ENCODE measurements at places on chromosomes 16 and 17.

GRCh38 chr17:42409523-42410318 lies 13.3 kb downstream of the CAVIN1 start:
- peak; percentile 84 for DNase-seq

- DNase-seq: no peak
Observed at GRCh38 chr16:87152221-87152755, 164.9 kb downstream of the C16orf95 start.

DNA sequence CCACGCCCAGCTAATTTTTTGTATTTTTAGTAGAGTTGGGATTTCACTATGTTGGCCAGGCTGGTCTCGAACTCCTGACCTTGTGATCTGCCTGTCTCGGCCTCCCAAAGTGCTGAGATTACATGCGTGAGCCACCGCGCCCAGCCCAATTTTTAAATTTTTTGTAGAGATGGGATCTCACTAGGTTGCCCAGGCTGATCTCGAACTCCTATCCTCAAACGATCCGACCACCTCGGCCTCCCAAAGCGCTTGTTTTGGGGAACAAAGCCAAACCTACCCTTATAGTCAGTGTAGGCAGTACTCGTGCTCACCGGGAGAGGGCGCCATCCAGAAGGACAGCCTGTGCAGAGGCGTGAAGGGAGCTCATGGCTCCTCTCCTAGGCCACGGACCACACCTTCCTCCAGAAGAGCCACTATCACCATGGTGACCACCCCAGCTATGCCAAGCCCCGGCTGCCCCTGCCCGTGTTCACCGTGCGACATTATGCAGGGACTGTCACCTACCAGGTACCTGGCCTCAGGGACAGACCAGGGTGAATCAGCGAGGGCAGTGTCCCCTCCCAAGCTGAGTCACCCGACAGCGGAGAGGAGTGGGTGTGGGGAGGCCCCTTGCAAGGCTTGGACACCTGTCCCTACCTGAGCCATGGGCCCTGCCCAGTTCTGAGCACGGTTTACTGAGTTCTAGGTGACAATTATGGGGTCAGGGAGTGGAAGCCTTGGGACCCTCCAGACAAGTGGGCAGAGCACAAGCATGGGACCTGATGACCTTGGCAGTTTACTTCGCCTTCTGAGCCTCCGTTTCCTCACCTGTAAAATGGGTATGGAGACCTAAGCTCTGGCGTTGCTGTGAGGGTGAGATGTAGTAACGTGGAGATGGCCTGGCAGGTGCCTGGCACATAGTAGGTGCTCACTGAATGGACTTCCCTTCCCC lies 13.7 kb downstream of the MYO15B start:
- peak; percentile 14 for DNase-seq

GRCh38 chr17:55334285-55334684 lies 69.5 kb downstream of the HLF start:
- peak; percentile 2 for DNase-seq

- DNase-seq: no peak
Observed at GRCh38 chr16:57993897-57994296, 6.6 kb downstream of the ZNF319 start.

DNA sequence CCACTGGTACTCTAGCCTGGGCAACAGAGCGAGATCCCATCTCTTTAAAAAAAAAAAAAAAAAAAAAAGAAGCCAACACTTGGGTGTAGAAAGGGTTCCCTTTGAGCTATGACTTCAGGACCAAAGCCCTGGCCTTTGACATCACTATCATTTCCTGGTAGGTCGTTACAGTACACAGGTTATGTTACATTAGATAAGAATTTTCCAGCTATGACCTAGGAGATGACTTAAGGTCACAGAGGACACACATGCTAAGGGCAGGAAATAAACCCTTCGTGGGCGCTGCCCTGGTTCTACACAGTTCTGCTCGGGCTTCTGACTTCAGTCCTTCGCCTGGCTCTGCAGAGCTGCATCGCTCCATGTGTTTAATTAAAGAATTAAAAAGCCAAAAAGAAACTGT lies 112.0 kb downstream of the ADCY9 start:
- DNase-seq: no peak

- DNase-seq: no peak
Observed at GRCh38 chr17:13437966-13438779, 163.6 kb downstream of the HS3ST3A1 start.

DNA sequence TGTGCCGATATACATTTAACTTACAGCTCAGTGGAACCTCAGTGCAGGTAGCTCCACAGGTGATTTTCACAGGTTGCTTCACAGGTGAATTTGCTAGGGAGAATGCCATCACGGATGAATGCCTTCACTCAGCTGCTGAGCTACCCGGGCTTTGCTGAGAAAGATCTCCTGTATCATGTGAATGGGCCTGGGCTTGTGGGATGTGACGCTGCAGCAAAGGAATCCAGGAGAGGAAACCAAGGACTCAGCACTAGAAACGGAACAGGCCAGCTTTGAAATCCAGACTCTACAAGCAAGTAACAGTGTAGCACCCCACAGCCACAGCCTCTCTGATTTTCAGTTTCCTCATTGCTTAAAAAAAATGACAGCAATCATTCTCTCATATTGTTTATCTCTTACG lies 271.4 kb upstream of the MAF start:
- no peak for DNase-seq

DNA sequence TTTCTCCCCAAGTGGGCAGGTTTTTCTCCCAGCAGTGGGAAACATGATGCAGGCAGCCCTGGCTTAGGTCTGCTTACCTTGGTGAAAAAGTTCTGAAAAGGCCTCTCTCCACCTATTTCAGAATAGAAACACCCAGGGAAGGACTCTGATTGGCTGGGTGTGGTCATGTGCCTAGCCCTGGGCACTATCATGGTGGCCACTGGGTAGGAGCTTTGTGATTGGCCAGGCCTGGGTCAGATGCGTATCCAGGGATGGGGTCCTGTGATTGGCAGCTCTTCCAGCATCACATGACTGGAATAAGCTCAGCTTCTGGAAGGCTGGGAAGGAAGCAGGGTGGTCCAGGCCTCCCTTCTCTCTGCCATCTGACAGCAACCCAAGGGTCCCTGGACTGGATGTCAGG lies 53.5 kb downstream of the ZDHHC7 start:
- no peak for DNase-seq

DNA sequence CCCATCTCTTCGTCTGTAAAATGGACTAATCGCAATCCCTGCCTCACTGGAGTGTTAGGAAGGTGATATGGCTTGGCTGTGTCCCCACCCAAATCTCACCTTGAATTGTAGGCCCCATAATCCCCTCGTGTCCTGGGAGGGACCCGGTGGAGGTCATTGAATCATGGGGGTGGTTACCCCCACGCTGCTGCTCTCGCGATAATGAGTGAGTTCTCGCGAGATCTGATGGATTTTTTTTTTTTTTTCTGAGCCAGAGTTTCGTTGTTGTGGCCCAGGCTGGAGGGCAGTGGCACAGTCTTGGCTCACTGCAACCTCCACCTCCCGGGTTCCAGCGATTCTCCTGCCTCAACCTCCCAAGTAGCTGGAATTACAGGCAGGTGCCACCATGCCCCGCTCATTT lies 11.2 kb downstream of the TRARG1 start:
- no peak for DNase-seq

DNA sequence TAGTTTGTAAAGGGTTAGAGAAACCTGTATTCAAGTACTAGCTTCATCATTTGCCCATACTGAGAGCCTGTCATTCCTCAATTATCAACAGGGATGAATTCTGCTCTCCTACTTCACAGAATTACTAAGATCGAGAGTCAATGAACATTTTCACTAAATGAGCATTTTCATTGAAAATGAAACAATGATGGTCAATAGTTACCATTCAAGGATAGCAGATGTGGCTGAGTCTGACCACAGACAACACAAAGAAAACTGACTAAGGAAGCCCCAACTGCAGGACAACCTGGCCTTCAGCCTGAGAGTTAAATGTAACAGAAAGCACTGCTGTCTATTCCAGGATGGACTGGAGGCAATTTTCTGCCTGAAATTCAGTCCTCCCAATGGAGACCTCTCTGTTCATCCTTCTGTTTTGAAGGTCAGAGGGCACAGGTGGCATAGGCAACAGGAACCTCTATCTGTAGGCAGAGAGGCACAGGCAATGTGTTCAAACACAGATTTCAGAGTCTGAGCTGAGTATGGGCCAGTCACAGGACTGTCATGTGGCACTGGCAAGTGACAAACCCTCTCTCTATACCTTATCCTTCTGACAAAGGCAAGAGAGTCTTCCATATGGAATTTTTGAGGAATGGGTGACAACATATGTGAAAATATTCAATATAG lies 19.5 kb downstream of the TRAF4 start:
- DNase-seq: no peak

GRCh38 chr17:4130715-4131114 lies 12.1 kb downstream of the ZZEF1 start:
- peak; percentile 15 for DNase-seq

DNA sequence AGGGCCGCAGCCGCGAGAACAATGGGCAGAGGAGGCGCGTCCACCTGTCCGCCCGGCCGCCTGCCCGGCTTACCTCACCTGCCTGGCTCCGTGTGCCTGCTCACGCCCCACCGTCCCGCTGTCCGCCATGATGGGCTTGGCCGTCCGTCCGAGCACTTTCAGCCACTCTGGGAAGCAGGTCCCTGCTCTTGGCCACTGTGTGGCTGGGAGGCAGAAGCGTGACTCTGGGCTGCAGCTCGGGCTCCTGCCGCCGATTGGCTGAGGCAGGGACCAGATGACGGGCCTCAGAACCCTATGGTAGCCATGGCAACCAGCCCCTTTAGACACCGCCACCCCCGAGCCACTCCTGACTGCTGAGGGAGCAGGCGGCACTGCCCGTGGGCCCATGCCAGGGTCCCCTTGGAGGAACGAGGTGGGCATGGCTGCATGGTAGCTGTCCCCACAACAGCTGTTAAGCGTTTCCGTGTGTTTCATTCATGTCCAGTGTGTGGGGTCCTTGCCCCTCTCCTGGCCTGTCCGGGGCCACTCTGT lies 8.9 kb upstream of the AXIN1 start:
- DNase-seq: no peak

GRCh38 chr16:27324851-27325301 lies 11.1 kb downstream of the IL4R start:
- no peak for DNase-seq

DNA sequence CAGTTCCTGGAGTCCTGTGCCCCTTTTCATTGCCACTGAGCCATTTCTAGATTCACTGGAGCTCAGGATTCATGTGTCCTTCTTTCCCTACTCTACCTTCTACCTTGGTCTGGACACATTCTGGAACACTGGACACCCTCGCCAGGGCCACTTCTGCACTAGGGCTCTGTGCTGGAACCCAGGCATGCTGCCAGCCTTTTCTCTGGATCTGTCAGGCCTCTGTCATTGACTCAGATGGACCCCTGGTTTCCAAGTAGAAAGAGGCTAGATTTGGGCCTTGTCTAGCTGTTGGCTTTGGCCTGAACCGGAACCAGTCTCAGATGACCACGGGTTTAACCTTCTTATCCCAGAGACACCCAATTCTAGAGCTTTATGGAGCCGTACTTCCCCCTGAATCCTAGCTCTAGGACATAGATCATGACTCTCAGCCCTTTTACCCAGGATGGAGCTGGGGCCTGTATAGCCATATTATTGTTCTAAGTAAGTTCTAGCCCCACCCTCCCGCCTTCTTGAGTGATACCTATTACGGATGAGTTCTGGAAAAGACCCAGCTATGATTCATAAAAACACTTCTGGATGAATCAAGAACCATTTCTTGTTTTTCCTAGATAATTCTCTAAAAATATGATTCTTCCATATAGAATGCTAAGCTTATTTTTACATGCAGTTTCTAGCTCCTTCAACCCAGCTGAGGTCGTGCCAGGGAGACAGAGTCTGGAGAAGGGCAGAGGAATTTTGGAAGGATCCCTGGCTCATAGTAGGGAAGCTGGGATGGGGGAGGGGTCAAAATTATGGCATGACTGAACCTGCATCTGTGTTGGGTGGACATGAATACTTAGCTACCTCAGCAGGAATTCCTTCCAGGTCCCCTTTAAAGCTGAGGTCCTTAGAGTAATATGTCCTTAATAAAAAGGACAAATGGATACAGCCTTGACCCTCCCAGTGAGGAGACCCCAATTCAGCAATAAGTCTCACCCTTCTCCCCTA lies 1.1 kb upstream of the CHRNB1 start:
- no peak for DNase-seq
